ENCODE measurements at places on chromosomes 12 and 14.
A peak's percentile ranks its signal among the peaks of the same experiment; 100 is the strongest.

DNA sequence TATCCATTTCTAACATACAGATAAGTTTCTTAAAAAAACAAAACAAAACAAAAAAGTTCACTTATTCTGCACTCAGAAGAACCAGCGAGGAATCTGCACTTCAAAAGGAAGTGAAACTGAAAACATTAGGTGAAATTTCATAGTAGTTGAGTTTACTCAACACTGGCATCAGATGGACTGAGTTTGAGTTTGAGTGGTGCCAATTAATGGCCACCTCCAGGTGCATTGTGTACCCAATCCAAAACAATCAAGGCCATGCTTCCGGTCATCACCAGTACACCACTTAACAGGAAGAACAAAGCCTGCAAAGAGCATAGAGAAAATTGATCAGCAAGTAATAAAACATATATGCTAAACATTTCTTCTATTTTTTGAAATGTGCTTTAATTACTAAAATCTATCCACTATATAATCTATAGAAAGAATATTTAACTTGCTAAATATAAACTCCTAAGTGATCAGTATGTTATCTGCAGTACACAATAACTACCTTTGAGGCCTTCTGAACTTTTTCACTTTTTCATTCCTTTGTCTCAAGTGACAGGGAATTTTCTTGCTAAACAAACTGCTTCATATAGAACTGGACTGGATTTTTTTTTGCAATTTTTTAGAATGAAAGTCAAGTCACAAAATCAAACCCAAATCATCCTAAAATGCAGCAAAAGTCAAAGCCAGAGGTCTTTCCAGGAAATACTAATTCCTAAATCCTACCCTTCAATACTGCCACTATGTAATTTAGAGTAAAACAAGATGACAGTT lies 11.5 kb downstream of the SLC38A2 start:
- no peak for DNase-seq

GRCh38 chr14:74217672-74218448 lies 21.4 kb upstream of the VSX2 start:
- peak; percentile 45 for DNase-seq

- no peak for DNase-seq
Observed at GRCh38 chr12:121424624-121424975, 24.7 kb downstream of the RNF34 start.

DNA sequence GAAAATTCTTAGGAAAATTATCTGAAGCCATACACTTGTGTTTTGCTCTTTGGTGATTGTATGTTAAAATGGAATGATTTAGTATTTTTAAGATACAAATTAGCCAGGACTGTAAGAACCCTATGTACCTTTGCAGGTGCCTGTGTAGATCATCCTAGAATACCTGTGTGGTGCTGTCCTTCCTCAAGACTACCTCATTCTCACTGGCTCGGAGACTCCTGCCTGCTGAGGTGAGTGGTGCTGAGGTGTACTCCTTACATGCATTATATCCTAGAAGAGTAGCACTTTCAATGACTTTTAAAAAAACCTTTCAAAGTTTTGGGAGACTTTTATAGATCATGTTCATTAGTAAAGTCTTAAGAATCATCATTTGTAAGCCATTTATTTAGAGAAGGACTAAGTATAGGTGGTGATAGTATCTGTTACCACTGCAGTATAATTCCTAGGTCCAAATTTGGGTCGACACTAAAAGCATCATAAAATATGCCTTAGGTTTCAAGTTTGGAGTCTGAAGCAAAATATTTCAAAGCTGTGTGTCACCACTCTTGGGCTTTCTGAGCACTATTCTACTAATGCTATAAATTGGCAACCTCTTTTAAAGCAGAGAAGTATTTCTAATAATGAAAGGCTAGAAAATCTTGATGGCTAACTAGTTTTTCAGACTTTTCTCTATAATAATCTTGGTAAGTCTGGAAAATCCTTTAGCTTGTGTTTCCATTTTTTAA lies 36.6 kb downstream of the RASSF8 start:
- no peak for DNase-seq

DNA sequence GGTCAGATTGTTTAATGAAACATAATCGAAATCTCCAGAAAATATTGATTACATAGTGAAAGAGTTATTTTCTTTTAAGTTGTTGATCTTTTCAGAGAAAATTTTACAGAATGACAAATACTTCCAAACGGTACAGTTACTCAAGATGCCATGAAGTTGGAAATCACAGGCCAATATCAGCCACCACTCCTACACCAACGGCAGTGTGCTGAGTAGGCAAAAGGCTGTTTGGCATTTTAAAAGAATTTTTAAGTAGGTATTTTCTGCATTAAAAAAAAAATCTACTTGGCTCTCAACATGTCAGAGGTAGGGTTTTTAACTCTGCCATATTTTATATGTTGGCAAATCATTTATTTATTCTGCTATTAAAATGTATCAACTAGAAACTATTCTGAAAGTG lies 21.7 kb downstream of the SLC38A4 start:
- no peak for DNase-seq

GRCh38 chr12:90905691-90906370 lies 49.1 kb downstream of the CCER1 start:
- DNase-seq = no peak

- DNase-seq = no peak
Observed at GRCh38 chr12:116540622-116541152, 18.5 kb upstream of the MAP1LC3B2 start.

DNA sequence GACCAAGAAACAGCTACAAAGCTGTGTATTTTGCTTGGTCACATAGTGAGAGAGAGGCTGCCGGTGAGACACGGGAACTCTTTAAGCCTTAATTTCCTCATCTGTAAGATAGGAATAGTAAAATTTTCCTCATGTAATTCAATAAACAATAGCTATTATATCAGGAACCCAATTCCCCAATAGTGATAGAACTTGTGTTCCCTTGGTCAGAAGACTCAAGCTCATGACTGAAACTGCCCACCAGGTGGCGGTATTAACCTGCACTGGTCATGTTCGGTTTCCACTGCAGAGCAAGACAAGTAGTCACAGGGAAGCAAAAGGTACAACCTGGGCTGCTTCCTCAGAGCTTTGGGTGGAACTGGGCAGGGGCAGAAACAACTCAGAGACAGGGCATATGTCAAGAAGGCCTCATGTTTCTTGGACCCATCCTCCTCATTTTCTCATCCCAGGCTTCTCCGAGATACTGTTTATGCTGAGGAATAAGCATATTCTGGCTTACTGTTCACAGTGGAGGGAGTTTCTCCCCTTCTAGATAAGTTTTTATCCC lies 4.2 kb upstream of the AJUBA start:
- DNase-seq = peak; percentile 77

- no peak for DNase-seq
Observed at GRCh38 chr12:116090516-116090915, 187.0 kb downstream of the MED13L start.

GRCh38 chr12:79557690-79558315 lies 133.0 kb downstream of the PAWR start:
- no peak for DNase-seq

DNA sequence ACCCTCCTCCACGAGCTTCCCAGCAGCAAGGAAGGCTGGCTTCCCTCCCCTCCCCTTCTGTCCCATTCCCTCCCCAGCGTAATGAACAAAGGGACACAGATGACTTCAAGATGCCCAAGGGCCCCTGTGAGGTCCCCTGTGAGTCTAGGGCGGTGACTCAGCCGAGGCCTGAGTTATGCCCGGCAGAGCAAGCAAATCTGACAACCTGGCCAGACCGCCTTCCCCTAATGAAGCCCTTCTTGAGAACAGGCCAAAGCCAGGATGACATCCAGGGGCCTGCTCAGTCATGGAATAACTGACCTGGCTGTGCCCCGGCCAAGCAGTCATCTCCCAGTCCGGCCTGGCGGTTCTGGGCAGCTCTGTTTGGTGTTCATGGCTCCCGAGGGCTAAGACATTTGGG lies 89.2 kb downstream of the DICER1 start:
- DNase-seq = no peak

DNA sequence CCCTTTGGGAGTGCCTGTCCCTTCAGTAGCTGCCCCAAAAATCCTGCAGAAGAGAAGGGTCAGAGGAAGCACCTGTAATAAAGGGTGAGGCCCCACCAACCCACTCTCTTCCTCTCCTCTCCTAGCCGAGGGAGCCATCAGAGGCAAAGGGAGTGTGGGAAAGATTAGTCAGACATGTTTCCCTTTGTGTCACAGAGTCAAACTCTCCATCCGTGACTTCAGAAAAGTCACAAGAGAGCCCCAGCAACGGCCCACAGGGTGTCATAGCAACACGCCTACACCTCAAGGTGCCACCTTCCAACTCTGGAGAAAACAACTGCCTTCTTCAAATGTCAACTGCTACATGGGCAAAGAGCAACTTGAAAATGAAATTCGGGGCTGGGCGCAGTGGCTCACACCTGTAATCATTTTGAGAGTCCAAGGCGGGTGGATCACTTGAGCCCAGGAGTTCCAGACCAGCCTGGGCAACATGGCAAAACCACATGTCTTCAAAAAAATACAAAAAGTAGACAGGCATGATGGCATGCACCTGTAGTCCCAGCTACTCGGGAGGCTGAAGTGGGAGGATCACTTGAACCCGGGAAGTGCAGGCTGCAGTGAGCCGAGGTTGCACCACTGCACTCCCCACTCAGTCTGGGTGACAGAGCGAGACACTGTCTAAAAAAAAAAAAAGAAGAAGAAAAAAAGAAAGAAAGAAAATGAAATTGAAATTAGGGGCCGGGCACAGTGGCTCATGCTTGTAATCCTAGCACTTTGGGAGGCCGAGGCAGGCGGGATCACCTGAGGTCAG lies 17.7 kb upstream of the CD27 start:
- DNase-seq = peak; percentile 68

DNA sequence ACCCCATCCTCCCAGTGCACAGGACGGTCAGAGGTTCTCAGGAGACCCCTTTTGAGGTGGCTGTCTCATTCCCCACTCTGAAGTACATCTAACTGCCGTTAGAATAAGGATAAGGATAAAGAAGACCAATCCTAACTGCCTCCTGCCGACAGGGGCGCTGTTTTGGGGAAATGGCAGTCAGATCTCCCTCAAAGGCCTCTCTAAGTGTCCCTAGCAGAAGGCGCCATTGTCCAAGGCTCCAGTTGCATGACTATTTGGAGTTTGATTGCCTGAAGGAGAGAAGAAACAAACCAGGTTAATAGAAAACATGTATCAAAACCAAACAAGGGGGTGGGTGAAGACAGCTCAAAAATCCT lies 29.1 kb upstream of the KLRB1 start:
- DNase-seq = no peak

DNA sequence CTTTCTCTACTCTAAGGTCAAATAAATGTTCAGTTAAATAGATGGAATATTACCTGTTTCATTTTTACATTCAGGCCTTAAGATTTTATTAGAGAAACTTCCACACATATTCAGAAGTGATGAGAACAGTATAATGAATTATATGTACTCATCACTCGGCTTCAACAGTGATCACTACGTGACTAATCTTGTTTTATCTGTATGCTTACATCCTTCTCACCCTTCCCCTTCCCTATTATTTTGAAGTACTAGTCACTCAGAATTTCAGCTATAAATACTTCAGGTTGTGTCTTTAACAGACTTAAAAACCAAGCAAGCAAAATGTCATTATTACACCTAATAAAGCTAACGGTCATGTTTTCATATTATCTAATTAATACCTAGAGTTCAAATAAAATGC lies 34.9 kb downstream of the ETV6 start:
- no peak for DNase-seq

DNA sequence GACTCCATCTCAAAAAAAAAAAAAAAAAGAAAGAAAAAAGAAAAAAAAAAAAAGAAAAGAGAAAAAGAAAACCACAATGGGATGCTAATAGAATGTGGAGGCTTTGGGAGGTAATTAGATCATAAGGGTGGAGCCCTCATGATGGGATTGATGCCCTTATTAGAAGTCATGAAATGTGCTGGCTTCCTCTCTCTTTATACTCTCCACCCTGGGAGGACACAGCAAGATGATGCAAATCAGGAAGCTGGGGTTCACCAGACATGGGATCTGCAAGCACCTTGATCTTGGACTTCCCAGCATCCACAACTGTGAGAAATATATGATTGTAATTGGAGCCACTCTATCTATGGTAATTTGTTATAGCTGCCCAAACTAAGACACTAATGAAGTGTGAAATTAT lies 13.4 kb upstream of the DRAM1 start:
- no peak for DNase-seq

DNA sequence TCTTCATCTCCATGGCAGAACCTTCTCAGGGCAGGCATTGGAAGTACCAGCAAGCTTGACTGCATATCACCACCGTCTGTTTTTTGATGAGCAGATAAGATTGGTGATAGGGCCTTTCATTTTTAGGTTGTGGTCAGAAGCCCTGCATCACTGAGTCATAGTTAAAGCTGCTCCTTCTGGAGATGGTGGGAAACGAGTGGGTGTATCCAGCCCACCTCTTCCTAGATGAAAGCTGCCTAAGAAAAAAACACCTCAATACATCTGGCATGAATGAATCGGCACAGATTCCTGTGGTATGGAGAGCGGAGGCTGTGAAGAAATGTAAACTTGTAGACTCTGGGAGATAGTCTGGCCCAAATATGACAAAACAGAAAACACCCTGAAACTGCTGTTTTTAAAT lies 248.7 kb upstream of the EGLN3 start:
- no peak for DNase-seq

DNA sequence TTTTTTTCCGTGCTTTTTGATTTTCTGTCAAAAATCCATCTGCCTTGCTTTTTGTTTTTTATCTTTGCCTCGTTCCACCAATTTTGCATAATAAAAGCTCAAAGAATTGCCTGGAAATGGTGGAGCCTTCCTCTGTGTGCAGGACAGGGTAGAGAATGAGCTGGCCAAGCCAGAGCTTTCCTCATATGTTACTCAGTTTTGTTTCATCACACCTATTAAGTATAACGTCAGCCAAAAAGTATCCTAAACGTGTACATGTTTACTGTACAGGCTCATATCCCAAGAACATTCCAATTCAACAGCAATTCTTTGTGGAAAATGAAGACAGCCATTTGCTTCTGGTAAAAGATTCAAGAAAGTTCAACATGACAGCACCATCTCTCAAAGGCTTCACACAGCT lies 191.2 kb upstream of the LMNTD1 start:
- DNase-seq = no peak

GRCh38 chr12:110251381-110251780 lies 29.7 kb upstream of the ATP2A2 start:
- no peak for DNase-seq

- no peak for DNase-seq
Observed at GRCh38 chr12:110198386-110198785, 74.2 kb downstream of the IFT81 start.

DNA sequence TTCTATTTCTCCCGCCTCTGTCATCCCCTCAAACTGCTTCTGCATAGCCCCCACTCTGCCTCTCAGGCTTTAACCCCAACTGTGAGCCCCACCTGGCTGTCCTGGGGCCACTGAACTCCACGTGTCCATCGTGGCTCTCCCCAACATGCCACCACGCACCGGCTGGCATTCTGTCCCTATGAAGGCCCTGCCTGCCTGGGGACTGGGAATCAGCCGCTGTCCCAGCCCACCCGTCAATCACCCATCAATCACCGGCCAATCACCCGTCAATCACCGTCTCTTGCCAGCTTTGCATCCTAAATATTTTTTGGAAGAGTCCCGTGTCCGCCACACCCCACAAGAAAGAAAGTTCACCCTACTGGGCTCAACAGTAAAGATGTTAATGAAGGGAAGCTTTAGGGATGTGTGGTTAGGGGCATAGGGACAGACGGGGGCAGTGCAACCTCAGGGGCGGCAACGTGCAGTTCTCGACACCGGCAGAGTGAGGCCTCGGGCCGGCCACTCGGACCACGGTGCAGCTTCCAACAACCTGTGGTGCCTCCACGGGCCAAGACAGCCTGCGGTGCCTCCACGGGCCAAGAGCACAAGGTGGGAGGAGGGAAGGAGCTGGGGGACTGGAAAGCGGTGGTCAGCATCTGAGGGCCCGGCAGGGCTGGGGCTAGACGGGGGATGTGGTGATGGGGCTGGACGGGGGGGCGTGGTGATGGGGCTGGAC lies 85.6 kb downstream of the GALNT9 start:
- no peak for DNase-seq
